ENCODE measurements at places on chromosomes 16 and 17.

- DNase-seq: no peak
These were observed 10.7 kb upstream of the STAC2 start for GRCh38 chr17:39236450-39236927.

DNA sequence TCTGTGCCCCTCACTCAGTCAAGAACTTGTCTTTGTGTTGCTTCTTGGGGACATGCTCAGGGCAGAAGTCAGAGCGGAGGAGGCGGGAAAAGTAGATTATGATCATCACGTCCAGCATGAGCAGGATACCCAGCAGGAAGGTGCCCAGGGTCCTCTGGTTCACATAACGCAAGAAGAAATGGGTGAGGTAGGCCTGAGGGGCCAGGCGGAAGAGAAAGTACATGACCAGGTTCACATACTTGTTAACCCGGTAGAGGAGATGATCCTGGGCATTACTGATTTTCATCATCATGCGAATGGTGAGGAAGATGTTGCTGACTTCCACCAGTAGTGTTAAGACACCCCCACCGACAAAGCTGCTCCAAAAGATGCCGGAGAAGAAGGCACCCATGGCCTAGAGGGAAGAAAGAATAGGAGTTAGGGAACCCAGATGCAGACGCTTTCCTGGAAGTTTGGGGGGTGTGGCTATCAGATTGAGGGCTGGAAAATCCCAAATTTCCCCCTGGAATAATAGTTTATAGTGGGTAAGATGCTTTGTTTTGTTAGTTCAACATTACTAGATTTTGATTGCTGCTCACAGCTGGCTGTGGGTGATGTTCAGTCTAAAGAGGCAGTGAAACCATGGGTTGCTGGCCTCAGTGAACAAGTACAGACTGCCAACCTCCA, 1.4 kb downstream of the TLCD1 start:
- no peak for DNase-seq

GRCh38 chr16:47016700-47017133, 43.2 kb upstream of the DNAJA2 start:
- DNase-seq: peak; percentile 22

GRCh38 chr16:77304134-77304533, 104.9 kb downstream of the SYCE1L start:
- no peak for DNase-seq

DNA sequence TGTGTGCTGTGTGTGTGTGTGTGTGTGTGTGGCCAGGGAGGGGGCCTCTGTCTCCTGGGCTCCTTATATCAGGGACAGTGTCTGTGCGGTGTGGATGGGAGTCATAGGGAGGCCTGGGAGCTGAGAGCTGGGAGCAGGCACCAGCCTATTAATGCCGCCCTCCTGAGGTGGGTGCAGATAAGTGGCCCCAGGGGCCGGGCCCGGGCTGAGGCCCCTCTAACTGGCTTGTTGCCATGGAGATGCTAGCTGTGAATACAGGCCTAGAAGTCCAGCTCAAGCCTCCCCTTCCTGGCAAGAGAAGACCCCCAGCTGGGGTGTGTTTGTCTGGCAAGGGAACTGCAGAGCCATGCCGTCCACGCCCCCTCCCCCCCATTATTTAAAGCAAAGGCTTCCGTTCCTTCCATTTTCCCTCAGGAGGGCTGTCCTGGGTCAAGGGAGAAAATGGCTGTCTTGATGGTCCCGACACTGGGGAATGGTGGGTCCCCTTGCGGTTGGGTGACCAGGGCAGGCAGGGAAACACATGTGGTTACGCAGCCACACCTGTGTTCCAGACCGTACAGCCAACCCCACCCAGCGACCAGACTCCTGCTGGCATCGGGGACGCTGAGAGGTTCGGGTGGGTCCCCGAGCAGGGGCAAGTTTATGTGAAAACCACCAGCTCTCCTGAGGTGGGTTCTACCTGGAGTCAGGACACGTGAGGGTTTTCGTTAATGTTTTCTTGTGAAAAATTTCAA, 141.1 kb downstream of the MRM1 start:
- no peak for DNase-seq

DNA sequence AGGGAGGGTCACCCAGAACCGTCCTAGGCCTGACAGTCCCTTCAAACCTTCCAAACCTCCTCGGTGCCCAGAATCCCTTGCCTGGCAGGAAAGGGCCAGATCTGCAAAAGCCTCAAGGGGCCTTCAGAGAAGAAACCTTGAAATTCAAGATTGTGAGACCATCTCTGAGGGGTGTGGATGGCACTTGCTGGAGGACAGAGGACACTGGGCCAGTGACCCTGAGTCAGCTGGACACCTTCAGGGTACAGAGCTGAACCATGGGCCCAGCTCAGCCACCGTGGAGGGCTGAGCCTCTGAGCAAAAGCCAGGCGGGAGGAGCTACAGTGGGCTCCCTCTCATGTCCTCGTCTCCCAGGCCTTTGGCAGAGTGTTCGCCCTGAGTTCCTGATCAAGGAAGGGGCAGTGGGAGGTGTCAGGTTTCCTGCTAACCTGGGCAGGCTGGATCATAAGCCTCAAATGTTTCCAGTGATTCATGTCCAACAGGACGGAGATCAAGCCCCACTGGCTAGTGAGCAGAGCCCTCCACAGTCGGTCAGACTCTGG, 3.0 kb downstream of the PDILT start:
- DNase-seq: no peak

- DNase-seq: no peak
These were observed 15.1 kb upstream of the SLC52A1 start for GRCh38 chr17:5050278-5050677.

GRCh38 chr16:51592535-51593300, 441.6 kb upstream of the SALL1 start:
- DNase-seq: no peak

All from pons (tissue), 1 donor.